ENCODE measurements at places on chromosomes 5 and 9.

- no peak for DNase-seq
These were observed 69.1 kb downstream of the GDNF start for GRCh38 chr5:37770786-37771185.

GRCh38 chr5:33120671-33121070, 320.1 kb upstream of the TARS1 start:
- no peak for DNase-seq

DNA sequence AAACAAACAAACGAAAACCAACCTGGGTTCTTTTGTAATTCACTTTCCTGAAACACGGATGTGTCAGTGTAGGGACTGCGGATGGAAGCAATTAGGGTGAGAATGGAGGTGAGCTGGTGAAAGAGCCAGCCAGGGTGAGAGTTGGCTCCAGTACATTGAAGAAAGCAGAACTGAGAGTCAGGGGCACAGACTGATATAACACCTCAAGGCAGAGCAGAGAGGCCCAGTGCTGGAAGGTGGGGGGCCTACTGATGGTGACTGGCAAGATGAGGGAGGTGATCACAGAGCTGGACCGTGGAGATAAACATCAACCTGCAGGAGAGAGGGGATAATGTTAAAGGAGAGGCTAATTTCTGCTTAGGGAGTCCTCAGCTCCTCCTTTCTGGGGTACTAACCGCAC, 221.1 kb downstream of the MAN2A1 start:
- DNase-seq, result no peak

DNA sequence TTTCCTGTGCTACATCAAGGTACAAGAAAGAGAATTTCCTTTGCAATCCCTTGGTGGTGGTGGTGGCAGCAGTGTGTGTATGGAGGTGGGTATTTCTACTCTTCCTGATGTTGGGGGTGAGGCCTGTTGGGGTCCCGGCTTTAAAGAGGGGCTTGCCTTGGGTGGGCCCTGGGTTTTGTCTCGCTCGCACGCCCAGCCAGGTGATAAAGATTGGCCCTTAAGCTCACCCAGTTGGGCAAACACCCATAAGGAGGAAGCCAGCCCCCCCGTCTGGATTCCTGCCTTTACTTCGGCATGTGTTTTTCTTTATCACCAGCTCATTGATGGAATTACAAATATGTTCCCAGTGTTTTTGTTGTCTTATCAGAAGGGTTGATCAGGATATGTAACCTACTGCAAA, 16.0 kb upstream of the SARDH start:
- no peak for DNase-seq

DNA sequence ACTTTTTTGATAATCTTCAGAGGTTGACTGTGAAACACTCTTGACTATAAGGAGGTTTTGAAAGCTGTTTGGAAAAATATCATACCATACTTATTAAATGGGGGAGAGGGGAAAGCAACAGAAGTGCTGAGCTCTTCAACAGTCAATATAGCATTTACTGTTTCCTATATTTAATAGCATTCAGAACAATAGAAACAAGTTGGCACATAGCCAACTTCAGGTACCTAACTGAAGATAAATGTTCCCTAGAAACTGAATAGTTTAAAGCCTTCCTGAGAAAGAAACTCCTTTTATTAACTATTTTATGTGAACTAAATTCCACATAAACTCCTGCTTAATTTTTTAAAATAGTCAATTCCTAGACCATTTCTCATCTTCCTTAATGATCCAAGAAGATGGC, 26.3 kb downstream of the SLC31A1 start:
- DNase-seq, result no peak

DNA sequence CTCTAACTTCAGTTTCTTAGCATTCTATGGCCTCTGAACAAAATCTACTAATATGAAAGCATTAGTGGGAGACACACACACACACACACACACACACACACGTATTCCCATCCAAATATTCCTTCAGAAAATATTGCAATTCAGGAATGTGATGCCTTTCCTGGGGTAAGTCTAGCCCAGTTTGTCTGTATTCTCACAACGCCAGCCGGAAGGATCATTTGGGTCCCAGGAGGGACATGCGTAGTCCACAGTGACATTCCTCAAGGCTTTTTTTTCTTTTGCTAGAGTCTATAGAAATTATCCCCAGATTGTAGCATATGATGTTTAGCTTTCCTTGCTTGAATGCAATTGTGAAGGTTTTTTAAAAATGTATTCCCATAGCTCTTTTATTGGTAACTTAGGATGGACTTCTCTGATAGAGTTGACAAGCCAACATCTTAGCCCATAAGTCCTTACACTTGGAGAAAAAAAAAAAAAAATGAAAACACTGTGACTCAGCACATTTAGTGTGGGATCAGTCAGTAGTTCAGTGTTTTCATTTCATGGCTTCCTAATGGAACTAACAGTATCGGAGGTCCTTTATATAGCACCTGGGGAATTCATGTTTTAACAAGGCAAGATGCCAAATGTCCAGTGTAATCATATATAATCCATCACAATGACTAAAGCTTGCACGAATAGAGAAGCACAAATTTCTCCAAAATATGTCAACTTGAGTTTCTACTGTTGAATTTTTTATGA, 316.5 kb downstream of the DIRAS2 start:
- no peak for DNase-seq

- DNase-seq, result peak; percentile 18
These were observed 271.7 kb upstream of the TLE4 start for GRCh38 chr9:79300068-79300467.

DNA sequence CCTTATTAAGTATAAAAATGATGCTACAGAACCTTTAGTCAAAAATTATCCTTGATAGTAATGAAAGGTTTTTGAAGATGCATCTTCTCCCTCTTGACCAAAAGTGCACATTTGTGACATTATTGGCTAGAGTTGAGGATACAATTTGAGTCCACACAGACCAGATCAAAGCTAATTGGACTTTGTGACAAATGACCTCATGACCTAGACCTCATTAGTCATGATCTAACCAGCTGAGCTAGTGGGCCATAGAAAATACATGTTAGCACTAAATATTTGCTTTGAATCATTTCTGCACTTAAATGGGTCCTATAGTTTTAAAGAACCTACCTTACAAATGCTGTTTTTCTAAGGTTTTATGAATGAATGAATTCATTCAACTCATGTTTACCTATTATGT, 182.1 kb downstream of the RFX3 start:
- no peak for DNase-seq

DNA sequence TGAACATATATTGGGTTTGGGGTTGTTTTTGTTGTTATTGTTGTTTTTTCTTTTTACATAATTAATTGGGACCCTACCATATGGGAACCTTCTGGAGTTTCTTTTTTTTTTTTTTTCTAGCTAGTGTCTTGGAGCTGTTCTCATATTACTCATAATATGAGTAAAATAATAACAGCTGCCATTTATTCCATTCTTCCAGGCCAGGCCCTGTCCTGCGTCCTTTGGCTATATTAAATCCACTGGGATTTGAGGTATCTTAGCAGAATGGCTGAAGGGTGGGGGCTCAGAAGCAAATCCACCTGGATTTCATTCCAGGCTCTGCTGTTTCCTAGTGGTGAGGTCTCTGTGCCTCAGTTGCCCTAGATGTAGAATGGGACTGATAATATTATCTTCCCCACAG, 47.2 kb upstream of the RPL26L1 start:
- DNase-seq, result no peak

DNA sequence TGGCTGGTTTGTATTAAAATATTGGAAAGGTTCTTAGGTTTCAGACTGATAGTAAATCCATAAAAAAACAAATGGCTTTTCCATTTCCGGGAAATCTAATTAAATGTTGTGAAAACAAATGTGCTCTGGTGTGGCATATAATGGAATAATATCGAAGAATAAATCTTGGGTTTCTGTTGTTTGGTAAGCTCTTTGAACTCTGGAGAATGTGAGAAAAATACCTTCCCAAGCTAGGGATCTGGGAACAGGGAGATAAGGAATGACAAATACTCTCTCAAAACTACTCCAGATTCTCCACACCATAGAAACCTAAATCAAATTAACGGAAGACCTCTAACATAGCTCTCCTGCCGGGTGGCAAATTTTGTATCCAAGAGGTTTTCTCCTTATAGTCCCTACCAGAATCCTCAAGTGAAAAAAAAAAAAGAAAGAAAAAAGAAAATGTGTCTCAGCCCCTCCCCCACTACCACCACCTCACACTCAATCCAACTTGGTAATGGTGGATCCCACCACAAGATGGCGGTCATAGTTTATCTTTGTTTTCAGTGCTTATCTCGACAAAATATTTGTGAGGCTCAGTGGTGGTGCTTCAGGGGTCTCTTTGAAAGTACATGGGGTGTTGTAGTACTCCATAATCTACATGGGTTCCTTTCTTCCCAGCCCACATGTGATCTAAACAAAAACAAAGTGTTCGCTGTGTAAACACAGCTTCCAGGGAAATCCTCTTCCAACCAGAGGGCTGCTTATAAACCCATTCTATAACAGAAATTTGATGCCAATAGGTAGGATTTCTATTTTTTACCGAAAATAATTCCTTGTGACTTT, 54.5 kb upstream of the FST start:
- DNase-seq, result no peak

DNA sequence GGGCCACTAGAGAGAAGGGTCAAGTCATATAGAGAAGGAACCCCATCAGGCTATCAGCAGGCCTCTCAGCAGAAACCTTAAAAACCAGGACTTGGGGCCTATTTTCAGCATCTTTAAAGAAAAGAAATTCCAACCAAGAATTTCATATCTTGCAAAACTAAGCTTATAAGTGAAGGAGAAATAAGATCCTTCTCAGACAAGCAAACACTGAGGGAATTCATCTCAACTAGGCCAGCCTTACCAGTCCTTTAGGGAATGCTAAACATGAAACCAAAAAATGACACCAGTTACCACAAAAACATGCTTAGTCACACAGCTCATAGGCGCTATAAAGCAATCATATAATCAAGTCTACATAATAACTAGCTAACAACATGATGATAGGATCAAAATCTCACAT, 407.1 kb downstream of the LRRC70 start:
- no peak for DNase-seq

GRCh38 chr5:128408622-128409021, 129.4 kb downstream of the FBN2 start:
- no peak for DNase-seq

- DNase-seq, result no peak
These were observed 214.7 kb downstream of the GAS1 start for GRCh38 chr9:86732514-86733171.

GRCh38 chr5:33509036-33509435, 68.3 kb downstream of the TARS1 start:
- no peak for DNase-seq

DNA sequence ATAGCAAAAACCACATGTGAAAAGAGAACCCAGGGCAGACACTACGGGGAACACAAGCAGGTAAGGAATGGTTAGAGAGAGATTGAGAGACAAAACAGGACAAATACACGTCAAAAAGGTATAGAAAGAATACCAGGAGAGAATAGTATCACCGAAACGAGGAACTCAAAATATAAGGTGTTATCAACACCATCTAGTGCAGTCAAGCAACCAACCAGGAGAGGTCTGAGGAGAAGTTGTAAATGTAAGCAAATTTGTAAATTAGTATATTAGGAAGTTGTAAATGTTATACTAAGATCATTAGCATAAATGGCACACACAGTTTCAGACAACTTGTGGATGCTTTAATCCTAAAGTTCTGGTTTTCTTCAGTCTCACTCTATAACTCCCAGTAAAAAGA, 355.5 kb downstream of the EBF1 start:
- DNase-seq, result no peak

- DNase-seq, result no peak
These were observed 269.9 kb upstream of the MSX2 start for GRCh38 chr5:174454464-174454863.

DNA sequence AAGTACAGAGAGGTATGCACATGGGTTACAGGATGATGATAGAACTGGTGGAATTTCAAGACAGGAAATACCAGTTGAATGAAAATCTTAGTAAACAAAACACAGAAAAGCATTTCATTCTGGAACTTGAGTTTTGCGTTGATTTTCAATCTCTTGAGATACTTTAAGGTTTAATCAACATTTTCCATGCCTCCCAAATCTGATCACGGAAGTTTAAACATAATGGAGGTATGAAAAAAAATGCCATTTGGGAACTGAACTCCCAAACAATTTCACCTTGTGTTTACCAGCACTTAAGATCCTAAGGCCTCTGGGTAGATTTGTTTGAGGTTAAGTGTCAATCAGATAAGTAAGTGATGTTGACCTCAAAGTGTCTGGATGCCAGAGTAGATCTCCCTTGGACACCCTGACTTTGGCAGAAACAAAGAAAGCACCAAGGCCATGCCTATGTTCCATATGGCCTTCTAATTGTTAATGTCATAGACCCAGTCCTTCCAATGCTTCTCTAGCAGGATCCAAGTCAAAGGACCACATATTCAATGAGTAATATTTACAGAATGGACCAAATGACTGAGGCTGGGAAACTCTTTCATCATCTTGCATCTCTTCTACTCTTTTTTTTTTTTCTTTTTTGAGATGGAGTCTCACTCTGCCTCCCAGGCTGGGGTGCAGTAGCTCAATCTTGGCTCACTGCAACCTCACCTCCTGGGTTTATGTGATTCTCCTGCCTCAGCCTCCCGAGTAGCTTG, 216.9 kb downstream of the ARRDC3 start:
- DNase-seq, result no peak

- DNase-seq, result no peak
These were observed 63.5 kb downstream of the DUSP1 start for GRCh38 chr5:172707285-172708182.

GRCh38 chr9:15889555-15889954, 336.7 kb downstream of the CCDC171 start:
- no peak for DNase-seq

GRCh38 chr5:82918311-82919031, 158.7 kb downstream of the TMEM167A start:
- DNase-seq, result no peak

GRCh38 chr5:107485184-107485583, 185.6 kb downstream of the EFNA5 start:
- DNase-seq, result no peak

GRCh38 chr5:76615759-76616158, 7.4 kb downstream of the F2RL2 start:
- no peak for DNase-seq

DNA sequence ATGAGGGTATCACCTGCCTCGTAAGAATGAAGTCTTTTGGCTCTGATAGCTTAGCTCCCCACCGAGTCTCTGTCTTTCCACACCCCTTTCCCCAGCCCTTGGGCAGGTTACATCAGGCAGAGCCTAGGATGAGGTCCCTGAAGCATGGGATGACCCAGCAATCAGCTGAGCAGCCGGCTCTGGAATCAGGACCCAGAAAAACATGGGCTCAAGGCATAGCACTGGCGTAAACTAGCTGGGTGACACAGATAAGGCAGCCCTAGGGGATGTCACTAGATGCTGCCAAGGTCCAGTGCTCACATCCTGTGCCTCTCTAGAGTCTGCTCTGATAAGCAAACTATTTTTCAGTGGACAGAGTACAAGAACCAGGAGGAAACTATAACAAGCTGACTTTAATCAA, 26.6 kb downstream of the IDNK start:
- peak; percentile 9 for DNase-seq

Data from stomach (tissue), 19 donors.